DMS 273 treated with DMSO at 0.1 percent for 48 hours (cell line): ENCODE measurements at places on chromosomes 6 and 20.

GRCh38 chr6:136511397-136511796, 38.8 kb downstream of the MAP7 start:
- no peak for DNase-seq

GRCh38 chr6:11317885-11318771, 85.7 kb upstream of the NEDD9 start:
- DNase-seq = no peak

DNA sequence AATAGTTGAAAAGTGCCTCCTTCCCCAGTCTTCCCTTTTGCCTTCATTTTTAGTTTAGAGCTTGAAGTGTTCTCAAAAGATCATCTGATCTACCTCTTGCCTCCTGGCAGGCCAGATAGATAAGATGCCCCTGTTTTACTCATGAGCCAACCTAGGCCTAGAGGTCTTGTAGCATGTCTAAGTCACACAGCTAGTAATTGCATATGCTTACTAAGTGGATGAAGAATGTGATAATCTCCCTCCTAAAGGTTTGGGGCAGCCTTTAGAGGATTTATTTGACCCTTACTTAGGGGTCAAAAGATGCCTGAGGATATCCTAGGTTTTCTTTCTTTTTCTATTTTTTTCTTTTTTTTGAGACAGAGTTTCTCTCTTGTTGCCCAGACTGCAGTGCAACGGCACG, 2.1 kb downstream of the C6orf141 start:
- no peak for DNase-seq

DNA sequence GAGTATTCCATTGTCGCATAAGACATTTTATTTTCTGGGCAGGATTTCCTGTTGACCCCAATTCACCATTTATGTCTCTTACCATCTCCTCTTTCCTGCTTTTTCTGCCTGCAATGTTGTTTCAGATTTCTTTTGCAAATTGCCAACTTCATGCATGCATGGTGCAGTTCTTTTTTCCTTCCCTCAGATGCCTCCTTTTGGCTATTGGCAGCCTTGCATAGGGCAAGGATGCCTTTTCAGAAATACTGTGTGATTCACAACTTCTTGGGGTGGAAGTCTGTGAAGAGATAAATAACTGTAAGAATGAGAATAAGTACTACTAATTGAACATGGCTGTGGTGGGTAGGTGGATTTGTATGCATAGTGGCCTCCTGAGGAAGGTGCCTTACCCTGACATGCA, 116.7 kb downstream of the SOX4 start:
- DNase-seq = no peak

DNA sequence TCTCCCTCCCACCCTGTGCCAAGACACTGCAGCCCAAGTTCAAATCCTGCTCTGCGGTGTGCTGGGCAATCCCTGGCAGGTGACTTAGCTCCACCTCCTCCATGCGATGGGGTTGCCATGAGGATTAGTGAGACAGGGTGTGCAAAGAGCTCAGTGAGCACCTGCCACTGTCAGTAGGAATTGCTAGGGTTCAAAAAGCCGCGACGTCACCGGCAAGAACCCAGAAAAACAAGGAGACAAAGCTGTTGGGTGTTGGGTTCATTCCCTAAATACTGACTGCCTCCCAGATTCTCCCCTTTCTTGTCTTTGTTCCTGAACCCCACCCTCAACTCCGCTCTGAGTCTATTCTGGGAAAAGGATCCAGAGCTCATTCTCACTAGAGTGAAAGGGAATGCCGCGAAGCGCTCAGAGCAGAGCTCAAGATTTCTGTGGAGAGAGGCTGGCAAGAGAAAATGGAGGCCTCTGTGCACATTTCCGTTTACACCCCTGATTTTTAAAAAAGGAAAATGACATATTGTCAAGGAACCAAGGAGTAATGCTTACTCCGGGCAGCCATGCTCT, 13.3 kb downstream of the PMEPA1 start:
- DNase-seq = no peak

DNA sequence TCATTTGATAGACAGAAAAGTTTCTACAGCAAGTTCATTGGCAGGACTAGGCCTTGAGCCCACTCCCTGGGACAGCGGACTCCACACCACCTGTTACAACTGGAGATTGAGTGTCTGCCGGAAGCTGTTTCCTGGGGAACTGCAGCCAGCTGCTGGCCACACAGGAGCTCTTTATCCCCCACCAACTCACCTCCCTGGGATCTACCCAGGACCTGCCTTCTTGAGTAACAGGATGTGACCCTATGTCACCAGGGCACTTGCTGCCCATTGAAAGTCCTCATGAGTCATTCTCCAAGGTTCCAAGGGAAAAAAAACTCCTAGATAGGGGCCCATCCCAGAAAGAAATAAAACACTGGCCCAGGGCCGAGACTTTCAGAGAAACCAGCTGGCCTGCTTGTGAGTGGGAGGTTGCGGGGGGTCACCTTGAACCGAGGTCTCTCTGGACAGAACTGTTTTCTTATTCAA, 37.4 kb upstream of the SLC9A8 start:
- DNase-seq = peak; percentile 74

GRCh38 chr20:57075603-57076002, 190.8 kb downstream of the BMP7 start:
- DNase-seq = no peak

DNA sequence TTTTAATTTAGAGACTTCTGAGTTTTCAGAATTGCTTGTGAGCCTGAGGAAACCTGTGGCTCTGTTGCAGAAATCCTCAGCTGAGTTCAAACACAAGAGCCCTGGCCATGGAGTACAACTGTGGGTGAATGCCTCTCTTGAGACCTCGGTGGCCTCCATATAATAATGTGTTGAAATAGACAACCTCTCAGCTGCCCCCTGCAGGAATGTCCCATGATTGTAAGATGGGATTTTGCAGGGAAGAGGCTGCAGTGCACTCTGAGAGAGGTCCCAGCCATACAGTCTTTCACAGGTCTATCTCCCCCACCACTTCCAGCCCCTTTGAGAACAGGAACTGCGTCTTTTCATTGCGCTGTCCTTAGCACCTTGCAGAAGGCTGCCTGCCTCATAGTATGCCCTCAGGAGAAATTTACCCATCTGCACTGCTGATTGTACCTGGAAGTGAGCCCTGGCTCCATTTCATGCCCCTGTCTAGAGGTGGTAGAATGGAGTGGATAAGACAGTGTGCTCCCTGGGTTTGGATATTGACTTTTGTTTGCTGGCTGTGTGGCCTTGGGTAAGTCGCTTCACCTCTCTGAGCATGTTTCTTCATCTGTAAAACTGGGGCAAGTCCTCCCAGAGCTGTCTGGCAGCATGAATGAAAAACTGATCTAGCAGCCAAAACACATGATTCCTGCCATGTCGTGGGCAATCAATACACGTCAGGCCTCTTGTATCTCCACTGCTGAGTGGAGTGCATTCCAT, 16.8 kb upstream of the CDH22 start:
- peak; percentile 27 for DNase-seq

DNA sequence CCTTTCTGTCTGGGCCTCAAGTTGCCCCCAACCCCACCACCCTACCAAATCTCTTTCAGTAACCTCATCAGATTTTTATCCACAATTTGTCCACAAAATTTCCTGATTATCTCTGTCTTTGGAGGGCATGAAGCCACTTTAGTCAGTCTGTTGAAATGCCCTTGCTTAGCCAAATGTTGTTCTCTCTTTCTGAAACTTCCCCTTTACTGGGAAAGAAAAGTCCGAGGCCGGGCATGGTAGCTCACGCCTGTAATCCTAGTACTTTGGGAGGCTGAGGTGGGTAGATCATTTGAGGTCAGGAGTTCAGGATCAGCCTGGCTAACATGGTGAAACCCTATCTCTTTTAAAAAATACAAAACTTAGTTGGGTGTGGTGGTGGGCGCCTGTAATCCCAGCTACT, 33.8 kb downstream of the TOMM6 start:
- DNase-seq = no peak

GRCh38 chr6:91241946-91242613, 655.2 kb upstream of the MAP3K7 start:
- DNase-seq = no peak

DNA sequence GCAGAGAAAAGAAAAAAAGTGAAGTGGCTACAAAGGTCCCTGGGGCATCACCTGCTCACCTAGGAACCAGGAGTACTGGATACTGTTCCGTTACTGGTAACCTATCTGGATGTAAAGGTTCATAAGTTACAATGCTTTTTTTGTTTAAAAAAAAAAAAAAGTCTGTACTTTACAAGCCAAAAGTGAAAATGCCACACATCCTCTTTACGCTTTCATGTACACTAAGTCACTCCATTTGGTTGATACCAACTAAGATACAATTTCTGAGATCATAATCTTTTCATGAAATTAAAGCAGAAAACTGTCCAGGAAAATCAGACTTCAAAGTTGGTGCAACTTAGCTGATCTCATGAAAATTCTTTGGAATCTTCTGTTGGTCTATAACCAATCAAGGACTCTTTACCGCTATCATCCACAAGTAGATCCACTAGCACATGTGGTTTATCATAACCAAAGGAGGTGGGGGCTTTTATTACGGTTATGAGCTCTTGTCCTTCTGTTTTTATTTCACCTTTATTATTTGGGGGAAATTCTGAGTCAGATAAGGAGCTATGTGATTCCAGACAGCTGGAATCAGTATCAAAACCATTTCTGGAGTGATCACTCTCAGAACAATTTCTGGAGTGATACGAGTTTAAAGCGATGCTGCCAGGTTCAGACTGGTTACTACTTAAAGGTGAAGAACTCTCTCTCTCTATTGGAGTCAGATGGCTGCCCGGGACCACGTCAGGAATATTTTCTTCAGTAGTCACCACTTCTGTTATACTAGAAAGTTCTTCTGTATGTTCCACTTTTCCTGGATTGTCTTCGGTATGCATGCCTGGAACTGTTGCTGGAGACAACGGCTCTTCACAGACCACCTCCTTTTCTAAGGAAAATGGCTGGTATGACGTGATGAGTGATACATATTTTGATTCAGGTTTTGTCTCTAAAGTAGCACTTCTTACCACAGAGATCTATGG, 21.2 kb downstream of the IFNGR1 start:
- no peak for DNase-seq

DNA sequence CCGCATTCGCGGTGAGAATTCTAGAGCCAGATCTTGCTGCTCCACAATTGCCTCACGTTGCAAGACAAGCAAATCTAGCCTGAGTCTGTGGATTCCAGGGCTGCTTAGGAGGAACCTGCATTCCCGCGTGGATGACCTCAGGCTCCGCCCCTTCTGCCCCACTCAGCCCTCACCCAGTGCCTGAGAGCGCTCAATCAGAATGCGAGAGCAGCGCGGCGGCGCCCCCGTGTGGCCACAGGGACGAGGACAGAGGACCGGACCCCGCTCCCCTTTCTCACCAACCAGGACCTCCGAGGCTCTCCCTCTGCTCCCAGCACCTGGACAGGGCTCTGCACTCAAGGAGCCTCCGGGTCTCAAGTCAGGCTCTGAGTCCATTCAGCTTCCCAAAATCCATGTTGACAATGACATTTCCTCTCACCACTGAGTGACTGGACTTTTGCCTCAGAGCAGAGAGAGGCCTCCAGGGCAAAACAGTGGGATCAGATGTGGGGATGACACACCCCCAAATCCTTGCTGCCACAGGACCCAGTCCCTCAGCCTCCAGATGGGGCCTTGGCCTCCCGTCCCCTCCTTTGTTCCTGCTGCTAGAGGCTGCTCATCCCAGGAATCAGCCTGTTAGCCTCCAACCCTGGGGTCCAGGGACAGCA, 52.0 kb downstream of the RPP21 start:
- no peak for DNase-seq

GRCh38 chr20:32478576-32478975, 106.6 kb downstream of the NOL4L start:
- no peak for DNase-seq

DNA sequence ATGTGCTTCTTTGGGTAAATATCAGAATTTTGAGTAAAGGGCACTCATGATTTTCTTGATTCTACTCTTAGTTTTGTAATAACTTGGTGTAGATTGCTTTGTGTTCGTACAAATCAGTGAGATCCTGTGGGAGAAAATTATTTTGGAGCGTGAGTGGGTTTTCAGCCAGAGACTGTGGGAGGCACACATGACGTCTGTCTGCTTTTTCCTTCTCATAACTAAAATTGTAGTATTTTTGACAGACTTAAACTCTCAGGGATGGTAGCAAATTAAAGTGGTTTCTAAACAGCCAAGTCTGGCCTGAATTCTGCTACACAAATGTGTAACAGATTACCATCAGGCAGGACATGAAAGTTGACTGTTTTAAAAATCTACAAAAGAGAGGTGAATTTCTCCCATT, 222.6 kb downstream of the OTOR start:
- no peak for DNase-seq

GRCh38 chr20:45842169-45842812, 8.7 kb downstream of the SNX21 start:
- DNase-seq = peak; percentile 40

DNA sequence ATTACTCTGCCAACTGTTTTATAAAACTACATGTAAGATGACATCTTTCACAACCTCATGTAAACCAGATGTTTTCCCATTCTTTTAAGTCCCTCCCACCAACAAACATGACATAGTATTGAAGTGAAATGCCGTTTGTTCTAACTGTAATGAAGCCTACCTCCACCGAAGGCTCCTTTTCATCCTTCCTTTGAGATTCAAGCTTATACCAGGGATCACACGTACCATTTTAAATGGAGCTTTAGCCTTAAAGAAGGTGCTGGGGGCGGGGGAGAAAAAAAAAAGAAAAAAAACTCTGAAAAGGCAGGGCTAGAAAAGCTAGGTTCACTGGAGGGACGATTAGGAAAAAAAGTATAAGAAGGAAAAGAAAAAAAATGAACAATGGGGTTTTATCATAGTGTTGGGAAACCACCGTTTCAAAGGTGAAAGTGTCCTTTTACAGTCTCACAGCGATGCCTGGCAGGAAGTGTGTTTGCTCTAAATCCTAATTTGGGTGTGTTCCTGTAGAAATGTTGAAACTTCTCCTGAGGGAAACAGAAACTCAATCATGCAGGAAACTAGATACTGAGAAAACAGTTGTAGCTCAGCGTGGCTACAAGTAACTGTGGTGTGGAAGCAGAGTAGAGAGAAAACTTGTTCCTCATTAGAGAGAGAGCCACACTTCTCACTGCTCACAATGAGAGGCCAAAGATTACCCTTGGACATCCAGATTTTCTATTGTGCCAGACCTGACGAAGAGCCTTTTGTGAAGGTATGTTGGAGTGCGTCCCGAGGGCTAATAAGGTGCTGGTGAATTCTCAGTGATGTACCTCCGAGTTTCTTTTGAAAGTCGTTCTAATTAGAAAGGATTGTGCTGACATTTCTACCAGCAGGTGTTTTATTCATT, 37.6 kb upstream of the HINT3 start:
- DNase-seq = no peak

DNA sequence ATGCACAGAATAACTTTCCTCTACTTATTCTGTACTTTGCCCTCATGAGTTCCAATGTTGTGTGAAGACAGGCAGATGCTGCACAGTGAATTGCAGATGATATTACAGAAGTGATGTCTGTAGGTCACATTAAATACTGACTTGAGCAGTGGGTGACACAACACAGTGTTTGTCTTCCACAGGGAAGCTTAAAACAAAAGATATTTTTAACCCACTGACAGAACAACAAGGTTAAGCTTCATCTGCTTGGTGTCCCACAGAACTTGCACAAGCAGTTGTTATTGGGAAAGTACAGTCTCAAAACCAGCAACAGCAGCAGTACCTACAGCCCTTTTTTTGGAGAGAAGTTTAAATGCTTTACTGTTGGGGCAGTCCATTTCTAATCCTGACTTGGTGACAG, 10.5 kb downstream of the SUMO4 start:
- no peak for DNase-seq
